Prostate gland (tissue), 2 donors: ENCODE measurements at places on chromosomes 5 and 9.

DNA sequence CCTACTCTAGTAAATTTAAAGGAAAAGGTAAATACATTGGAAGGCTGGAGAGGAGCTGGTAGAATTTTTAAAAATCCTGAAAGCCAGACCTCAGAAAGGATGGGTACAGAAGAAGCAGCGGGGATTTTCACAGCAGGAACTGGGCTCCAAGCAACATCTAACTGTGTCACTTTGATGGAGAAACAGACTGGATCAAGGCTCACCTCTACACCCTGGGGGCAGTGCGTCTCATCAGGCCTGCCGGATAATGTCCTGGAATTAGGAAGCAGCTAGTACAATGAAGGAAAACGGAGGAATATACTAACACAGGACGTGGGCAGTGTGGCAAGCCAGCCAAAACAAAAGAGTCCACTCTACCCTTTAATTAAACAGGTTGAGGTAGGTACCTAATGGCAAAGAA is 463.6 kb downstream of the TAF11L14 start:
- no peak for DNase-seq

DNA sequence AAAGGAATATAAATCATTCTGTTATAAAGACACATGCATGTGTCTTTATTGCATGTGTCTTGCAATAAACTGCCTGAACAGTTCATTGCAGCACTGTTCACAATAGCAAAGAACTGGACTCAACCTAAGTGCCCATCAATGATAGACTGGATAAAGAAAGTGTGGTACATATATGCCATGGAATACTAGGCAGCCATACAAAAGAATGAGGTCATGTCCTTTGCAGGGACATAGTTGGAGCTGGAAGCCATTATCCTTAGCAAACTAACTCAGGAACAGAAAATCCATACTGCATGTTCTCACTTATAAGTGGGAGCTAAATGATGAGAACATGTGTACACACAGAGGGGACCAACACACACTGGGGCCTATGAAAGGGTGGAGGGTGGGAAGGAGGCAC is 63.7 kb upstream of the CHD1 start:
- DNase-seq = no peak

- DNase-seq = no peak
These were observed 65.3 kb upstream of the MYO10 start for GRCh38 chr5:17001428-17001827.

- DNase-seq = no peak
These were observed 13.4 kb upstream of the TNIP1 start for GRCh38 chr5:151094030-151094851.

DNA sequence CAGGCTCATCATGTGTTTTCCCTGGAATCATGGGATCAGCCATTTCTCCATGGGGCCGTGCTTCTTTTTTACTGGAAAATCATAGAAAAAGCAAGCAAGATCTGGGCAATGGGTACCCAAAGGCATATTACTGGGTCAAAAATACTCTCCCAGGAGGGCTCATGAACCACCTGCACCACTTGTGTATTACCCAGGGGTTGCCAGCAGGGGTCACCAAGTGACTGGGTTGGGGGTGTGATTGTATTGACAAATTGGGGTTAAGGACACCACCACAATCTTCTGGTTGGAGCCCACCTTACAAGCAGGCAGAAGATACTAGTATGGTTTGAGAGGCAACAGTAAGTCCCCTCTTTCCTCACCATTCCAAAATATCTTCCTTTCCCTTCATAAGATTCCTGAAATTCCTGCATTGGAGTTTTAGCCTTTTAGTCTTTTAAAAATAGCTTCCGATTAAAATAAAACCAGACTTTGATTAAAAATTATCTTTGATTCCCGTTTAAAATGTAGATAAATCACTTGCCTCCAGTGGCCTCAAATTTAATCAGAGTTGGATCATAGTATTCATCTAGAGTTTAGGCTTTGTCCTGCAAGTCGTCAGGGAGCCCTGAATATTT is 603.3 kb downstream of the KIF4B start:
- no peak for DNase-seq

GRCh38 chr5:96952118-96952750 is 16.4 kb downstream of the LNPEP start:
- no peak for DNase-seq

GRCh38 chr5:80124121-80124918 is 89.2 kb downstream of the THBS4 start:
- no peak for DNase-seq

- no peak for DNase-seq
These were observed 71.1 kb downstream of the MAPKAP1 start for GRCh38 chr9:125635888-125636287.

GRCh38 chr9:130003943-130004552 is 38.9 kb downstream of the FNBP1 start:
- no peak for DNase-seq

DNA sequence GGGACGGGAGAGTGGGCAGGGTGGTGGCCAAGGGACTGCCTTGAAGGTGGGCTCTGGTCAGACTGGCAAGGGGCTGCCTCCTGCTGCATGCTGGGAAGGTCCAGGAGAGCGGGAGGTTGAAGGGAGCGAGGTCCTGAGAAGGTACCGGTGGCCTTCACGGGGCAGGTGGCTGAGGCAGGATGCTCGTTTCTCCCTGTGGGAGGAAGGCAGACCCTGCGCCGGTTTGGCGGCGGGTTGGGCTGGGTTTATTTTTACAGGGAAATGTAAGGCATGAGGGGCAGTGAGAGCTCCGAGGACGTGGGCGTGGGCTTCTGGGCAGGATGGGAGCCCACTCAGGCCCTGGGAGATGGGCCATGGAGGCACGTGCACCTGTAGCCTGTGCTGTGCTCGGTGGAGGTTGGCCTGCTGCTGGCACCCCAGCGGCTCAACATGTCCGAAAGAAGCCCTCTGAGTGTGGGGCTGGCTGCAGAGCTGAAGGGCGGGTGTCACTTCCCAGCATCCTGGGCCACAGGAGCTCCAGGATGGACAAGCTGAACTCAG is 27.3 kb downstream of the IER5L start:
- no peak for DNase-seq

- DNase-seq = no peak
These were observed 308.9 kb upstream of the MPDZ start for GRCh38 chr9:13588151-13589033.

DNA sequence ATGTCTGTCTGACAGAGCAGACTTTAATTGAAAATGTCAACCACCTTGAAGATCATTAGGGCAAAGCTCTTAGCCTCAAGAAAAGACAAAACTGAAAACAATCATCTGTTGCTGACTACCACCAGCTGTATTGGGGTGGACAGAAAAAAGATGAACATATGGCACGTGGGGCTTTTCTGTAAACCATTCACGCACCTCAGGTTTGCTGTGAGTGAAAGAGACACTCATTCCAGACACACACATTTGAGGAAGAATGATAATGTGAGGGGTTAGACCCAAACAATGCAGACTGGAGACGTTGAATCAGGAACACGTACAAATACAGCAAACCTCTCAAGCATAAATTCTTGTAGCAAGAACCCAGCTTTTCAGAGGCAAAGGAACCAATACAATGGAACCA is 158.7 kb downstream of the EBF1 start:
- DNase-seq = no peak

DNA sequence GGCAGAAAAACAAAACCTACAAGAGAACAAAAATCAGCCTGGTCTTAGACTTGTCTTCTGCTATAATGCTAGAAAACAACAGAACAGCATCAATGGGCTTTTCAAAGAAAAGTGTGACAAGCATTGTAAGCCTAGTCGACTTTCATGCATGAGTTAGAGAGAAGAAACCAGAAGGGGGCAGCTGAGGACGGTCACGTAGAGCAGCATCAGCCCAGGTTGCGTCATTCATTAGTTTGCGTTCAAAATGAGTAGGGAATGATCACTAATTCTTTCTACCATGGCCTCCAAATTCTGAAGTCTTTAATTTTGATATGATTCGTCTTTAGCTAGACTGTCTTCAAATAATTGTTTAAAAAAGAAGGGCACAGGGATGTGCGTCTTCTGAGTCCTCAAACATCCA is 4.7 kb upstream of the ISCA1 start:
- no peak for DNase-seq

DNA sequence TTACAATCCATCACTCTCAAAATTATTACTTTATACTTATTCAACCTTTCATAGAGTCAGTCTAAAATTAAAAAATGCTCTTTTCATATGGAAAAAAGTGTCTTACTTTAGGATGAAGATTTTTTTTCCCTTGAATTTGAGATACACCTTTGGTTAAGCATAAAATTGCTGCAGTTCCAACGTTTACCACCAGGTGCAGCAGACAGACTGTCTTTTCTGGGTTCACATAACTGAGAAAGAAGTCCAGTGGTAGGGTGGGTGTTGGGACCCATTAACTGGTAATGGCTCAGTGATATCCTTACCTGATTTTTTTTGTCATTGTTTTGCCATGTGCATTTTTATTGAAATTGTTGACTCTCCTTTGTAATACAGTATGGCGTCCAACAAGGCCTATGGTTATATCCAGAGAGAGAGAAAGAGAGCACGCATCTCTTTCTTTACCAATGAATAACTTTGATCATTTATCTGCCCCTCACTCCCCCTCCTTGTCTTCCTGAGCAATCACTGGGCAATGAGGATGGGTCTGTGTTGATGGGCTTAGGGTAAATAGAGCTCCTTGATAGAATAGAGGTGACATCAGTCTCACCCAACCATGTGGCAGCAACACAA is 98.4 kb downstream of the FBXL7 start:
- no peak for DNase-seq

DNA sequence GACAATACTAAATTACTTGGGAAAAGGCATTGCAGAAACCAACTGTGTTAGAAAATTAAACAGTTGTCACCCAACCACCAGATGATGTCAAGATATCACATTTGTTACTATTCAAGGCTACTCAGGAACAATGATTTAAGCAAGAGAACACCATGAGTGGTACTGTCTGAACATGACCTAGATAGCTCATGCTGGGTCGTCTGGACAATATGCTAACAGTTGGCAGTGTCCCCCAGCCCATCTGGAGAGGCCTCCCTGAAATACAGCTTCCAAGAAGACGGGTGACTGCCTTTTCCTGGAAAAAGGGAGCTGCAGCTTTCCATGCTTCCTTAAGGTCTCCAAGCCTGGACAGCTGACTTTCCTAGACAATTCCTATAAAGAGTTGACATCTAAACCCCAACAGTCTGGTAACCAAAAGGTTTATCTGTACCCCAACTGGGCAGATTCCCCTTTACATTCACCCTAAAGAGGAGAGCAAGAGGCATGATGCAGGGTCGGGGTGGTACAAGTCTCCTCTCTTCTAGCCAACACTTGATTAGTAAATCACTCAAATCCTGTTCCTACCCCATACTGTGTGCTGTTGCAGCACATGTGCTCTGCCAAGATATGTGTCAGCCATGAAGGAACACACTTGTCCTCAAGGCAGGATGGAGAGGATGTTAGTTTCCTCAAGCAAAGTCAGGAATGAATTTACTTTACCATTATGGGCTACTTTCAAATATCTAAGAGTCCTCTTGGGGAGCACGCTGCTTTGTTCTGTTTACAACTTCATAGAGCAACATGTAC is 433.0 kb downstream of the PDE4D start:
- no peak for DNase-seq

GRCh38 chr5:93583439-93583767 is 381 bp downstream of the NR2F1 start:
- no peak for DNase-seq

GRCh38 chr9:128540634-128541360 is 11.6 kb upstream of the SPTAN1 start:
- DNase-seq = no peak

- DNase-seq = no peak
These were observed 171.0 kb downstream of the DEPDC1B start for GRCh38 chr5:60529001-60529400.

- no peak for DNase-seq
These were observed 66.8 kb downstream of the PALM2AKAP2 start for GRCh38 chr9:109846776-109847175.

GRCh38 chr5:20033881-20034280 is 45.9 kb upstream of the CDH18 start:
- no peak for DNase-seq

DNA sequence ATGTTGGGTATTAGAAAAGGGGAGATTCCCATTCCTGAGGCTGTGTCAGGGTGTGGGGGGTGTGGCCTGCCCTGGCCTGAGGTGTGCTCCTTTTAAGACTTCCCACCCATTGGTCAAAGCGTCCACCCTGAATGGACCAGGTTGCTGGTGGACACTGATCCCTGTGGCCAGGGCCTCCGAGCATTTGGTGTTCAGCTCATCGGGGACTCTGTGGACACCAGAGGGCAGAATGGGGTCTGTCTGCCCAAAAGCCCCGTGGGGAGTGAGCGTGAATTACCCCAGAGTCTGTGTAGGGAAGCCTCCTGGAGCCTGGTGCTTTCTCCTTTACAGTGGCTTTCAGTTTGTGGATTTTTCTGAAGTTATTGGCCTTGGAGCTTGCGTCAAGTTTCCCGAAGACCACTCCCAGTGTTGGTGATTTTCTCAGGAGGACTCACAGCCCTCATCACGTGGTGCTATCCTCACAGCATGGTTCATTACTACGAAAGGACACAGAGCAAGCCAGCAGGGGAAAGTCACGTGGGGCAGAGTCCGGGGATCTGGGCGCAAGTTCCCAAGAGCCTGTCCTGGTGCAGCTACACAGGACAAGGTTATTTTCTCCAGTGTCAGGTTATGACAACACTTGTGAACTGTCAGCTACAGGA is 55.5 kb downstream of the TENT4A start:
- no peak for DNase-seq

- DNase-seq = no peak
These were observed 10.5 kb upstream of the PLEKHG4B start for GRCh38 chr5:81391-82021.

DNA sequence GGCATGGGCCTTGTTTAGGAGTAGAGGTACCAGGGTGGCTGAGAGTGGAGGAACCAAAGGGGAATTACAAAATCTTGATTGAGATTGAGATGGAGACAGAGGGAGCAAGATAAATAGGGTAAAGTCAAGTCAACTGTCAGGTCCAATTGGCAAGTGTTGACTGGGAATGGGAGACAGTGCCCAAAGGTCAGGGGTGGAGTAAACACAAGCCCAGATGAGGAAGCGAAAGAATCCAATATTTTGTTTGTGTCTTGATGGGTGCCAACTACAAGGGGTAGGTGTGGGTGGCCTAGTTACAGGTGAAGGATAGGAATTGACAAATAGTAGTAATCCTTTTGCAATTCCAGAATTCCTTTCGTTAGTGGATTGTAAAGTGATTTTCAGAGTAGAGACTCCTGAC is 75.1 kb upstream of the AGXT2 start:
- no peak for DNase-seq

DNA sequence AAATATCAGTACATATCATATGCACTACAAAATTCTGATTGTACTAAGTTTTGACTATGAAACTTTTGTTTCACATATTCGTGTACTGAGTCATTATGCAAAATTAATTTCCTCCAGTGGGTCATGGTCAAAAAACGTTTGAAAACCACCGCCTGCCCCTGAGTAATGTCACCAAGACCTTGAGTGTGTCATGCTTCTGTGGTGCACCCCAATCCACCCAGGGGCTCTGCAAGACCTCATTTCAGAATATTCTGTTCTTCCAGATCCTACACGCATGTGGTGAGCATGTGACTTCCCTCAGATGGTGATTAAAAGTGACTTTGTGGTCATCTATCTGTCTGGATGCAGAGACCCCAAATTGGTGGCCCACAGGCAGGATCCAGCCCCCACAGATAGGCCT is 31.0 kb downstream of the ABLIM3 start:
- no peak for DNase-seq

GRCh38 chr5:108588323-108588722 is 159.4 kb upstream of the FER start:
- DNase-seq = no peak

GRCh38 chr5:148952097-148952867 is 110.6 kb downstream of the SH3TC2 start:
- DNase-seq = no peak
